Activated CD4-positive, alpha-beta T cell treated with anti-CD3 and anti-CD28 coated beads, Interleukin-2, Interleukin-6, amounts not matched to agents 100 ng/mL and 50 ng/mL, durations not matched to agents 16 hours and 8 hours (primary cell): ENCODE measurements at places on chromosomes 11 and 22.

DNA sequence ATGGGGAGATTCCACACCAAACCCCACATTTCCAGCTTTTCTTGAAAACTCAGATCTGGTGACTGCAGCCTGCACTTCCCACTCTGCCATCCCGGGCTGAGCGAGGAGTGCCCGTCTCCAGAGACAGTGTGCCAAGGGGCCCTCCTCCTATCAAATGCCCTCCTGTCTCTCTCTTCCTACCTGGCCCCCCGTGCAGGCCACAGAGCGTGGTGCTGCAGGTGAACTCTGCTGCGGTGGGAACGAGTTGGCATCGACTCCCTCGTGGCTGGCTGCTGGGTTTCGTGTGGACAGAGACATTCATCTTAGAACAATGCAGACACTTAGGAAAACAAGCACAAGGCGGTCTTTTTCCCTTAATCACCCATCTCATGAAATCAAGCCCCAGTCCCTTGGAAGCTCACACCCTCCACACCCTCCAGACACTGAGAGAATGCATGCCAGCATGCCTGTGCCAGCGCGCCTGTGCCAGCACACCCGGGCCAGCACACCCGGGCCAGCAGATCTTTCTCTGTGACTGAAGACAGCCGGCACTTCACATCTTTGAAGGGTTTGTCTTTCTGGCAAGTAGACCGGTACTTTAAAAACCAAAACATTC, 65.0 kb downstream of the PARVB start:
- no peak for DNase-seq

DNA sequence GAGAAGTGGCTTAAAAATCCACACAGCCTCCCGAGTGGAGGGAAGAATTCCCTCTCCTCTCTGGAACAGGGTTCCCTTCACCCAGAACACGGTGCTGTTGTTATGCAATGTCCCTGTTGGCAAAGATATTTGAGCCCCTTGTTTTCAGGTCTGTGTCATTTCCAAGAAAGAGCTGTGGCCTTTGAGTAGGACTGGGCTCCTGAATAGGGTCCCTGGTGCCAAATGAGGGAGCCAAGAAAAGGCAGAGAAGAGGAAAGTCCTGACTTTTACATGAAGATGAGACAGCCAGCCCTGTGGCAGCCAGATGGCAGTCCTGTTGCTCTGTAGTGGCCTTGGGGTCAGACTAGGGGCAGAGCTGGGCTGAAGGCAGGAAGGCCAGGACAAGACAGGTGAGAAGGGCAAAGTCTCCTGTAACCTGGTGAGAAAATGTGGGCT, 51.2 kb upstream of the ELF5 start:
- DNase-seq, result no peak

- DNase-seq, result no peak
Measured at GRCh38 chr11:65491614-65492386, 7.0 kb upstream of the MALAT1 start.

DNA sequence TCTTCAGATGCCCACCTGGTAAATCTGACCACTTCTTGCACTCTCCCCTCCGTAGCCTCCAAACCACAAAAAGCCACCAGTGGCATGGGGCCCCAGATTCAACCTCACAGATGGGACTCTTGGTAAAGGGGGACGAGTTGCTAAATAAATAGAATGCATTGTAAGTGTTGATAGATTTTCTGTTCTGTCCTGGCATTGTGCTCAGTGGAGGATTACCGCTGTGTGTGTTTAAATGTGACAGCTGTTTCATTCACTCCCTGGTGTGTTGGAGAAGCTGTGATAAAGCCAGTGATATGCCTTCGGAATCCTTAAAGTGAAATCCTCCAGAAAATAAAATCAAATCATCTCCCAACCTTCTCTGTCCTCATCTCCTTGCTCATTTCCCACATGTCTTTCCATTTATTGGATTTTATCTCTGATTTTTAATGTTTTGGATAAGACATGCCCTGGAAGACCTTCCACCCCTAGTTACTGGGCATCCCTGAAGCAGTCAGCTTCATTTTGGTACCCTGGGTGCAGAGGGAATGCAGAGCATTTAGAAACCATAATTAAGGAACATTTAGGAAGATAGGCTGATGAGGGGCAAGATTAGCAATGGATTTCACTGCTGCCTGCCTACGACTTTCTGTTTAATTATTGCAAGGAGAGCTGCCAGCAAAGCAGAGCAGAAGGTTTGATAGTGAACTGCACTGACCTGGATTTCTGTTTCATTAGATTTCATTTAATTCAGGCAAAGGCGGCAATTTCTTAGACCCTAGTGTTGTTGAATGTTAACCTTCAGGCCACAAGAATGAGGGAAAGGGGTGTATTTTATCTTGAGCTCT, 460.9 kb upstream of the KIRREL3 start:
- no peak for DNase-seq

DNA sequence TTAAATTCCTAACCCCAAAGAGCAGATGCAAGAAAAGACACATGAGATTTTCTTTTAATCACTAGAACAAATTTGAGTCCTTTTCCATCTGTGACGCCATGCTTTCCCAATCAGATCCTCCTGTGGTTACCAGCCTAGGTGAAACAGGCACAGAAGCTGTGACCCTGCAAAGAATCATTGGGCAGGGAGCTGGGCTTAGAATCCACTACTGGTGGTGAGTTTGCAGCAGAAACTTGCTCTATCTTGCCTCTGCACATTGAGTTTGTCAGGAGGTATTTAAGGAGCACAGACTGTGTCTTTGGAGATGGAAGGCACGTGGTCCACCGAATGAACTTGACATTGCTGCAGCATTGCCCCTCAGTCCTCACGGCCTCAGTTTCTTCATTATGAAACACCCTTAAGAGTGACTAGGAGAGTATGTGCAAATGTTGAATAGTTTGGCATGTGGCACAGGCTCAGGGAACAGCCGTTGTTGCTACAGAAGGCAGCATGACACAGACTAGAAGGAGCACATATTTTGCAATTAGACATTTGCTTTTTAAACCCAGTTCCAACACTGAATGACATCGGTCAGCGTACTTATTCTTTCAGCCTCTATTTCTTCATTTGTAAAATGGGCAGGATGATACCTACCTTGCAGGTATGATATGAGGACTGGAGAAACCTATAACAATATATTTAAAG, 127.6 kb downstream of the DBX1 start:
- no peak for DNase-seq
